Stimulated activated CD8-positive, alpha-beta memory T cell treated with anti-CD3 and anti-CD28 coated beads, Interleukin-4, amount 100 ng/mL, for 24 hours (primary cell): ENCODE measurements at places on chromosomes 11 and 22.

GRCh38 chr11:92253945-92254344 is 29.3 kb downstream of the FAT3 start:
- DNase-seq: no peak

GRCh38 chr11:77249427-77249826 is 52.1 kb downstream of the GDPD4 start:
- no peak for DNase-seq

DNA sequence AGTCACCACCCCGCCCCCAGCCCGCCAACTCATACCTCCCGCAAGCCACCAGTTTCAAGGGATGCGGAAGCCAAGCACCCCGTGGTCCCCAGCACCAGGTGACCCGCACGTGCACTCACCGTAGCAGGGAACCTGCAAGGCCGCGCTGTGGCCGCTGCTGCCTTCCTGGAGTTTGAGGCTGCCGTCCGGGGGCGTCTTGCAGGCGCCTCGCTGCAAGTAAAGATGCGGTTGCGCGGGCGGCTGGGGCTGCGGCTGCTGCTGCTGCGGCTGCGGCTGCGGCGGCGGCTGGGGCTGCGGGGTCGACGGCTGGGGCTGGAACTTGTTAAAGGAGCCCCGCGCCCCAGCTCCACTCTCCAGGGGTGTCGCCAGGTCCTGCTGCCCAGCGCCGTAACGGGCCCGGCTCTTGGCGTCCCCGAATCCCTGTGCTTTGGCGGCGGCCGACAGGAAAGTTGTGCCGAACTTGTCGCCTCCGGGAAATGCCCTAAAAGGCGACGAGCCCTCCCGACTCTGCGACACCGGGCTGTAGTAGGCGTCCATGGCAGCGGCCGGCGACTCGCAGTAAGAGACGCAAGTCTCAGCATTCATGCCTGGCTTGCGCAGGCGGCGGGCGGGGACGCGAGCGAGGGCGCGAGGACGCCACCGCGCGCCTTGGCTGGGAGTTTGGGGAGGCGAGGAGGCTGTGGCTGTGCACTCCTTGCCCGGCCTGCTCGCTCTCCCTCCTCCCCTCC is at the start of gene ALX4:
Gene ALX4, minus strand, starts transcription at position 662 of the 728 bp plus-strand sequence. Its CDS starts 77 bp downstream, at position 585.
- no peak for DNase-seq

DNA sequence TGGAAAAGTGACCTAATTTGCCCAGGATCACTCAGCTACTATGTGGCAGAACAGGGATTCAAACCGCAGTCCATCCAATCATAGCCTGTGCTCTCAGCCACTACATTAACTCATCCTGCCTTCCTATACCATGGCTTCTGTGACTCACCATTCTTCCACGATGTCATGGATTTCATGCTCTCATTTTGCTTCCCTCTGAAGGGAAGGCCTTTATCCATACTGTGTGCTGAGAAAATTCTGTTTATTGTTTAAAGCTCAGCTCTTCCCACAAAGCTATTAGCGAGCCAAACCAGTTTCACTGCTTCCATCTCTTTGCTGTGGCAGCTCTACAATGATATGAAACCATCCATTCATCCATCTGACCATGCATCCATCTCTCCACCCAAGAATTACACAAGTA is 289.9 kb downstream of the TENM4 start:
- DNase-seq: no peak

GRCh38 chr22:47210686-47211085 is 448.2 kb downstream of the TBC1D22A start:
- DNase-seq: no peak

DNA sequence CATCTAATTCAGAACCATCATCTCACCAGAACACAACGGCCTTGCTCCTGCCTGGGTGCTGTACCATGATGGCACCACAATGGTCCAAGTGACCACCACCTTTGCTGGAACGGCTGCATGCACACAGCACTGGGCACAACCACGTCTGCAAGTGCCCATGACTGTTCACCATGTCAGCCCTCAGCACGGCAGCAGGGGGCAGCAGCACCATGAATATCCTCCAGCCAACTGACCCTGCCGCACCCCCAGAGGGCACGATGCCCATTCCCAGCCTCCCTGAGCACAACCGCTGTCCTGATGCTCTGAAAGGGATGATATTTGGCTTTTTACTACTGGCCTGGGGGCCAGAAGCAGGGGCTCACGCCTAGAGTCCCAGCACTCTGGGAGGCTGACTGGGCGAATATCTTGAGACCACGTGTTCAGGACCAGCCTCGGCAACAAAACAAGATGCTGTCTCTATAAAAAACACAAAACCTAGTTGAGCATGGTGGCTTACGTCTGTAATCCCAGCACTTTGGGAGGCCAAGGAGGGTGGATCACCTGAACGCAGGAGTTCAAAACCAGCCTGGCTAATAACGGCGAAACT is 25.7 kb downstream of the DRD4 start:
- DNase-seq: peak; percentile 31

DNA sequence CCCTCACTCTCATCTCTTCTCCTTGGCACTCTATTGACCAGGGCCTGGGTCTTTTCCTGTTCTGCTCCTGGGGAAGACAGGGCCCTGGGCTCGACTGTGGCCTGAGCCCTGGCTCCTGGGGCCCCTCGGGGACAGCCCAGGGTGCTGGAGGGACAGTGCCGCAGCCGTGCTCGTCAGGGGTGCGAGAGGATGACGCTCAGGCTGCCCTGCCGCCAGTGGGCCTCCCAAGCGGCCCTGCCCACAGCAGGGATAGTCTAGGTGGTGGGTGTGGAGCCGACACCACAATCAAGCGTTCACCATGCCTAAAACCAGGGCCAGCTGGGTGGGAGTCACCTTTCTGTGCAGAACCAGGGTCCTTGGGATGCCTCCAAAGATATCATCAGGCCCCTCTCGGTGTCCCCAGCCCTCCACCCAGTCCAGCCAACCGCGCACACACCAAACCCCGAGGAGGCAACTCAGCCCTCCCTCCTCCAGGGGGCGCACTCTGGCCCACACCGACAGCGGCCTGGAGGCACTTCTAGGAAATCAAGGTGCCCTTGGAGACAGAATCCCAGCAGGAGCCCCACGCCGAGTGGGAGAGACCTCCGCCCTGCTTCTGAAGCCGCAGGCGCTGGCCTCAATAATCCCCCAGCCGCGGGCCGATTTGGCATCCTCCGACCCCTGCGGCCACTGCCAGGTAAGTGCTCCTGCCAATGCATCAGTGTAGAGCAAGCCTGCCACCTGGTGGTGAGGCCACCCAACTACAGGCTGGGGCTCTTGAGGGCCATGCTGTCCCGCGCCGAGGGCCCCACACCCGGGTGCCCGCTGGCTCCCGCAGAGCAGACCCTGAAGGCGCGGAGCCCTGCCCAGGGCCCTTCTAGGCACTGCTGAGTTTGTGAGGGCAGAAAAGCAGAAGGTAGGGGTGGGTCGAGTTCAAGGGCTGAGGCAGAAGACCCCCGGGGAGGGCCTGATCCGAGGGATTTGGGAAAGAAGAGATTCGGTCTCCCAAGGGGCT is 496.4 kb downstream of the BUD13 start:
- peak; percentile 61 for DNase-seq

GRCh38 chr22:49446759-49447710 is 380.6 kb downstream of the BRD1 start:
- DNase-seq: peak; percentile 7

DNA sequence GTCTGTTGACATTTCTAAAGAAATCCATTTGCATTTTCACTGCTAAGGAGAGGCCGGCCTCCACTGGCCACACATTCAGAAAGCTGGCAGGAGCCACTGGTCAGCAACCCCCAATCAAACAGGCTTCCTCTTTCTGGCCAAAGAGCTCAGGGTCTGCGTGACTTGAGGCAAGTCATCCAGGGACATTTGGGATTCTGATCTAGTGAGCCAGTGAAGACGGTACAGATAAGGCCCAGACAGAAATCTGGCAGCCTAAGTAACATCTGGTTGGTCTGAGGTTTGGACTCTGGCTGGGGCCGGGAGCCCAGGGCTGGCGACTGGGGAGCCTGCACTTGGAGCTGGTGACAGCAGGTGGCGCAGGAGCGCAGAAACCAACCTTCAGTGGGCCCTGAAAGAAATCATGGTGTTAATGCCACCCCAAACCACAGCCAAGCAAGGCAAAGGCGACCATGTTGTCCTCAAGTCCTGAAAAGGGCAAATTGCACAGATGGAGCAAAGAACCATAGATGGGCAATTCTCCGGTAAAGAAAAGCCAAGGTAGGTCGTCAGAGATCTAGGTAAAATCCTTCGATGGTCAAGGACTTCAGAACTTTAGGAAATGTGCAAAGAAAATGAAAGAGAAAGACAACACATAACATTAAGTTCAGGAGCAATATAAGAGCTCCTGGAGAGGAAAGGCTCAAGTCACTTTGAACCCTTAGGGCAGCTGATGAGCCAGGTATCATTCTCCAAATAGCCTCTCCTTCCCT is 99.4 kb upstream of the BLID start:
- no peak for DNase-seq

- DNase-seq: no peak
These were observed 25.7 kb downstream of the TUB start for GRCh38 chr11:8106679-8107078.

DNA sequence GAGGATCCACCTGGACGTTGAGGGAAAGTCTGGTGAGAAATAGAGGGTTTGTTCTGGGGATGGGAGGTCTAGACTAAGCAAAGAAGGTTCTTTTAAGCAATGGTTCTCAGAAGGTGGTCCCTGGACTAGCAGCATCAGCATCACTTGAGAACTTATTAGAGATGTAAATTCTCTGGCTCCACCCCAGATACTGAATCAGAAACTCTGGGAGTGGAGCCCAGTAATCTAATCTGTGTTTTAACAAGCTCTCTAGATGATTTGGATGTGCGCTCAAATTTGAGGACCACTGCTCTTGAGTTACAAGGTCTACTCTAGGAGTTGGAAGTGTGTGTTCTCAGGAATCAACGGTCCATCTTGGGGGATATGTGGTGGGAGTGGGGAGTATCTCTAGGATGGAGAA is 3.3 kb upstream of the ABCG4 start:
- no peak for DNase-seq

DNA sequence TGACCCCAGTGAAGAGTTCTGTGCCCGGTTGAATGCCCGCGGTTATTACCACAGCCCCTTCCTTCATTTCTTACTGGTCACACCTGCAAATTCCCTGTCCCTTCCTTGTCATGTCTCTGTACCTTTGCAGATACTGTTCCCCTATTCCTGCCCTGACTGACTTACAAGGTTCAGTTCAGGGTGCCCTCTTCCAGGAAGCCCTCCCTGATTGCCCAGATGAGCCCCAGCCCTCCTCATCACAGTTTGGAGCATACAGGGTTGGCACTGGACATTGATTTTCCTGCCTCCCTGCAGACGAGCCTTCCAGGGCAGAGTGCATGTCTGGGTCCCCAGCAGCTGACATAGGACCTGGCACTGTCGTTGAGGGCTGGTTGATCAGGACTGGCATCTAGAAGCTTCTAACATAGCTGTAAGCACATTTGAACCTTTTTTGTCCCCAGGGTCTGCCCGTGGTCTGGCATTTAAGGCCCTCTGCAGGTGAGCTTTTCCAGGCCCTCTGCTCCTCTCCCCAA is 70.4 kb upstream of the SHISAL1 start:
- DNase-seq: no peak

DNA sequence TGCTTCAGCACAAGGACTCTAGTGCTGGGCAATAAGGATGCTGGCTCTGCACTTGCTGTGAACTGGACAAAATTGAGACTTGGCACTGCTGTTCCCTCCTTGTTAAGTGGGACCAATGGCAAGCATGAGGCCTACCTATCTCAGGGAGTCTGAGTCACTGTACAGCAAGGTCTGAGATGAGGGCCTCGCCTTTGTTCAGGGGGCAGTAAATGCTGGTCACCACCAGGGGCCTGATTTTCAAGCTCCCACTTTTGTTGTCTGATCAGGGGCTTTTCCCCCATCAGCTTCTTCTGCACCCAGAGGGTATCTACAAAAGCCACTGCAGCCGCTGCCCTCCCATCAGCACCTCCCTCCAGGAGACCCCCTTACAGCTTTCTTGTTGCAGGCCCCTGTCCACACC is 22.8 kb downstream of the DHCR7 start:
- DNase-seq: no peak

- DNase-seq: no peak
These were observed 13.5 kb downstream of the SLC43A1 start for GRCh38 chr11:57501953-57502352.

- no peak for DNase-seq
These were observed 17.0 kb upstream of the CDON start for GRCh38 chr11:126079621-126080124.

DNA sequence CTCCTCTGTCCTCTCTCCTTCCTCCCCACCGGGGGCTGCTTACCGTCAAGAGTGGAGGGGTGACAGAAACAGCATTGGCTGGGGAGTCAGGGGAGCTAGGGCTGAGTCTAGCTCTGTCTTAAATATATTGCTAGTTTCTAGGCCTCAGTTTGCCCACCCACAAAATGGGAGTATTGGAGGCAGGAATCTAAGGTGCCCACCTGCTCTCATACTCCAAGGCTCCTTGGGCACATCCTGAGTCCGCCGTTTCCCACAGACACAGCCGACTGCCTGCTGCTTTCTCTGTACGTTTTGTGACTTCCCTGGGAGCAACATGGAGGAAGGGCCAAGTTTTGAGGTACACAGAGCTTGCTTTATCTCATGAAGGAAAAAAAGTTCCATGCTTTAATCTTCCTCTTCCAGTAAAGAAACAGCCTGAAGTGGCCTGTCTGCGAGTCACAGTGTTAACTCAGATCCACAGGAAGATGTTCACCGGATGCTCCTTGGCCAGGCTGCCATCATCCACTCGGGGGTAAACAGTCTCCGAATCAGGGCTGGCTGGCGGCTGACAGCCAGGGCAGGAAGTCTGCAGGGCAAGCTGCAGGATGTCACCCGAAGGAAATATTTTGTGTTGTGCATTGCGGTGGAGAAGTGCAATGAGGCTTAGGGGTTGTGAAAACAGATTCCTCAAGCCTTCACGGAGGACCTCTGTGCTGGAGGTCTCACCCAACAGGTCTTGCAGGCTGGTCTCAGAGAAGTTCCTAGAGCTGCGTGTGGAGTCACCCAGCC is 11.0 kb upstream of the CERK start:
- DNase-seq: no peak

DNA sequence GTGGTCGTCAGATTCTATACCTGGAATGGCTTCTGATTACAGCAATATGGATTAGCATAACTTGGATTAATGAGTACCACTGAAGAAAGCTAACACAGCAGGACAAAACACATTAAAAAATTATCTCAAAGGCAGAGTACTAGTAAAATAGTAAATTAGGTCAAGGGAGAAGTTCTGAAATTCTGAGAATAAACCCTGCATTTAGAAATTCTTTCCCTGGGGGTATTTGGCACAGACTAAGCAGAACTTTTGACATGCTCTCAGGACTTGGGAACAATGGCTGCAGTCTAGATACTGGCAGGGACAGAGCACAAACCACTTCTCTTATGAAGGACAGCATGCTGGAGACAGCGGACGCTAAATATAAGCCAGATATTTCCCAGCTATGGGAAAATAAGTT is 85.6 kb upstream of the GRIA4 start:
- DNase-seq: no peak

- DNase-seq: no peak
These were observed 27.1 kb upstream of the MRGPRX2 start for GRCh38 chr11:19087658-19088057.
